ENCODE measurements at places on chromosomes 2 and 18.

DNA sequence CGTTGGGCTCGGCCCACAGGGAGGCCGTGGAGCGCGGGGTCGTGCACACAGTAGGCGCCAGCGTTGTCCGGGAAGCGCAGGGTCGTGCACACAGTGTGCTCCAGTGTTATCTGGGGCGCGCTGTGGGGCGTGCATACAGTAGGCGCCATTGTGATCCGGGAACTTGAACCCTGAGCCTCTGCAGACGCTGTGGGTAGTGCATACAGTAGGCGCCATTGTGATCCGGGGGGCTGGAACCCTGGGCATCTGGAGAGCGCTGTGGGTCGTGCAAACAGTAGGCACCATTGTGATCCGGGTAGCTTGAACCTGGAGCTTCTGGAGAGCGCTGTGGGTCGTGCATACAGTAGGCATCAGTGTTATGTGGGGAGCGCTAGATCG is 793 bp downstream of the ZNF236 start:
- no peak for DNase-seq

- DNase-seq = no peak
Measured at GRCh38 chr2:235716875-235717496, 223.1 kb downstream of the AGAP1 start.

DNA sequence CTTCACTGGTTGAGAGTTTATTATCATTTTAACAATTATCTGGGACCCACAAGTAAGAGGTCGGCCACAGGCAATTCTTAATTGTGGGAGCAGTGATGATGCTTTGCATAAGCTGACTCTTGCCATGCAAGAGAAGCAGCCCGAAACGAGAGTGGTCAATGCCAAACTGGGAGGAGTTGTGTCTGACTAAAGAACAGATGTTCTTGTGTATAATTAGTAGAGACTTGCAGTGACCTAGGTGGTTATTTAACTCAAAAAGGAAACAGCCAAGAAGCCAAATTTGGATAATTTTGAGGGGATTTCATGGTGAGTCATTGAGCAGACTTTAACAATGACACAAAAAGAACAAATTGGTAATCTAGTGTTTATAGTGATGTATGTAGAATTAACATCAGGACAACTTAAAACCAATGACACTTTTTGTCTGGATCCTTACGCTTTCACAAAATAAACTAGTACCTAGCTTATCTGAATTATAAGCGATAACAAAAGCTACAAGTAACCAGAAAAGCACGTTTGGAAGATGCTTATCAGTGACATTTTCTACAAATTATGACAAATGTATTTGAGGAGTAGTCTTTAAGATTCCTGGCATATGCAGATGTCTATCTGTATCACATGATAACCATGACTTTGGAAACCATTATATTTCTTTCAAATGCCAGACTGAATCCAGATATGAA is 184.7 kb upstream of the DLGAP1 start:
- no peak for DNase-seq

DNA sequence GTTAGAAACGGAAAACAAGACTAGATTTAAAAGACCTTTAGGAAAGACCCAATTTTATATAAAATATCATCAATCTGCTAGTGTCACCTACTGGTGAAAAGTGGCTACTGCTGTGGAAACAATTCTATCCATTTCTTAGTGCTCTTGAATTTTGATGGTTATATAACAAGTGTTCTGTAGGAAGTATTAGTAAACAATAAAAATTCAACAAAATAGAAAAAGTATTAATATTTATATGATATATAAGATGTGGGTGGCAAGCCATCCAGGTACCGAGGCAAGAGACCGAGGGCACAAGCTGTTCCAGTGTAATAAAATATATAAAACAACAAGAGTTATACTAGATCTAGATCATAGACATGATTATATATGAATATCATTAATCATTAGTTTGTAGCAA is 6.2 kb upstream of the TMEM87B start:
- peak; percentile 66 for DNase-seq

GRCh38 chr18:23194155-23194996 is 59.1 kb downstream of the CABLES1 start:
- peak; percentile 78 for DNase-seq

GRCh38 chr18:10726198-10727068 is 200.6 kb downstream of the NAPG start:
- DNase-seq = no peak

GRCh38 chr2:28160986-28161425 is 231.7 kb upstream of the FOSL2 start:
- DNase-seq = peak; percentile 77

DNA sequence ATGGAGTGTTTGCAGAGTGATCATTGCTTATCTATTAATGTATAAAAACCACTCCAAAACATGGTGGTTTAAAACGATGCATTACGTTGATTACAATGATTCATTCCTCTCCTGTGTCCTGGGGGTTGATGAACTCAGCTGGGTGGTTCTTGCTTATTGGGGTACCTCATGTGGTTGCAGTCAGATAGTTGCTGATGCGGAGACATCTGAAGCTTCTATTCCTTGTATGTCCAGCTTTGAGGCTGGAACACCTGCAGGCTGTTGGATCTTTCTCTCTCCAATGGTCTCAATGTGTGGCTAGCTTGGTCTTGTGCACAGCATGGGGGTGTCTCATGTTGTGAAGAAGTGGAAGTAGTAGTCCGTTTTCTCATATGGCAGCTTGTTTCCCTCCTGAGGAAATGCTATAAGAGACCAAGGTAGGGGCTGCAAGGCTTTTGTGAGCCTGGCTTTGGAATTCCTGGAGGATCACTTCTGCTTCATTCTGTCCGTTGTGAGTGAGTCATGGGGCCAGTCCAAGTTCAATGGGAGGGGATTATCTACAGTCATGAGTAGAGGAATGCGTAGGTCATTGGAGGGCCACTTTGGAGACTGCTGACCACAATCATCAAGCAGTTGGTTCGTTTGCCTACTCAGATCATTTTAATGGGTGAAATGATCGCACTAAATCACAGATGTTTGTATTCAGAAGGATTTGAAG is 601.0 kb downstream of the SLC4A3 start:
- peak; percentile 97 for DNase-seq

DNA sequence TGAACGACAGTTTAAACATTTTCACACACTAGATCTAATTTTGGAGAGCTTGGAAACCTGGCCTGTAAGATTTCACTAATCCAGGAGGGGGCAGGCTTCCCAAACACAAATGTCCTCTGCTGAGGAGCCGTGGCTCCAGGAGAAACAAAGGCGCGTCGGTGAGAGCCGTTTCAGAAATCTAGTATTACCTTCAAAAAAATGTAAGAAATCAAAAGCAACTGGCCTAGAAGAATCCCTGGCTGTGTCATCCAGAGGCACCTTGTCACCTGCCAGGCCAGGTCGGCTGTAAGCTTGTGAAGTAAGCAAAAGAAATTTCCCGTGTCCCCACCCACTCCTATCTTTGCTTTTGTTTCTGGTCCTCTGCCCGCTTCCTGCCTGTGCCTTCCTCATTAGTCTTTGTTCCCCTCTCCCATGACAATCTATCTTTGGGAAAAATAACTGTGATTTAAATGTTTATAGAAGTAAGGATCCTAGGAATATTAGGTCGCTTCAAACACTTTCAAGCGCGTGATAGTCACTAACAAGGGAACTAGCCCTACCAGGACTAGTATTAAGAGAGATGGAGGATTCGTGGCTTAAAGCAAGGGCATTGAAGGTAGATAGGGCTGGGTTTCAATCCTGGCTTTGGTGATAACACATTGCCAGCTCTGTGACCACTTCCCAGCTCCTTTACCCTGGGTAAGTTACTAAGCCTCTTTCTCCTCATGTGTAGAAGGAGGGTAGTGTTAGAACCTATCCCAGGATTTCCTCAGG is 99.5 kb upstream of the STK39 start:
- peak; percentile 85 for DNase-seq

GRCh38 chr18:3832025-3832638 is 382.2 kb downstream of the TGIF1 start:
- no peak for DNase-seq

DNA sequence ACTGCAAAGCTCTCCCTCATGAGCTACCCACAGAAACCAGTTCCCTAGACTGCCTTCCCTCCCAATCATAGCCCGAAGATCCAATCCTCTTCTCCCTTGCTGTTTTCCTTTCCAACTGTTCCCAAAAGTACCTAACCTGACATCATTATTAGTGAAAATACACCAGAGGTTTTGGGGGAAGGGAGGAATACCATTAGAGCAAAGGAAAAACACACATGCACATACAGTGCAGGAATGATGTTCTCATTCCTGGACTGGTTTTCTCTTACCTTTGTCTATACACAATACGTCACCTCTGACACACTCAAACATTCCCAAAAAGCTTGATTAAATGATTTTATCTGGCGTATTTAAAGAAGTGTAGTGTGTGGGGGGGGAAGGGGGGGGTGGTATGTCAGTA is 46.2 kb downstream of the IKZF2 start:
- no peak for DNase-seq

GRCh38 chr2:191217580-191217979 is 27.6 kb upstream of the MYO1B start:
- DNase-seq = peak; percentile 82

DNA sequence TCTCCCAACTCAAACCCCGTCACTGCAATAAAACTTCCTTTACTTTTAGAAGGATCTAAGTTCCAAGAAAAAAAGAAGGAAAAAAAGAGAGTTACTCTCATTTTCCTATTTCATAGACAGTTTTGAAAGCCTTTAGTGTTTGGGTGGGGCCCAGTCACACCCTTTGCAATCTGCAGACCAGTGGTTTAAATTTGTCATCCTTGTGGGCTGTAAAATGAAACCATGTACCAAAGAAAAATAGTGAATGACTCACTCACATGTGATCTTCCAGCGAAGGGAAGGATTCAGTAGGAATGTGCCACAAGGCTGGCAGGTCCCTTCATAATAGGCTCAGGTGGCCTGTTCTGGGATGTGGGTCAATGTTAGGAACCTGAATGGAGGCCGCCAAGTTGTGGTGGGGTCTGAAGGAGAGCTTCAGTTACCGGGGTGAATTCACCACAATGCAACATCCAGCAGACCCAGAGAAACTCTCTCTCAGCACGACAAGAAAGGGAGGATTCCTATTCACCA is 28.3 kb downstream of the ANXA4 start:
- peak; percentile 94 for DNase-seq

DNA sequence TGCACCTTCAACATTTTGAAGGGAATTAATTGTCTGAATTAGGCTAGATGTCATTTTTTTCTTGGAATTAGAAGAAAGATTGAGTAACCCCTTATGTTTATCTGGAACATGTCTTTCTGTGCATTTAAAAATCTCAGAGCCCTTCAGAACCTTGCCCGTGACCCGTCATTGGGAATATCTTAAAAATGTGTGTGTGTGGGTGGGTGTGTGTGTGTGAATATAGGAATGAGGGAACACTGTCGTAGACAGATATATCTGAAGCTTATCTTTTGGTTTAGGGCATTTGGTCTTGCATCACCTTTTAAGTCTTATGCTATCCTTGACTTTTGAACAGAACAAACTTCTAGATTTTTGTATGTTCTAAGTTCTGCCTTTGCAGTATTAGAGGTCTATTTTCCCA is 13.5 kb upstream of the IL1RL1 start:
- no peak for DNase-seq

- no peak for DNase-seq
Measured at GRCh38 chr2:63484901-63485300, 103.4 kb downstream of the WDPCP start.

DNA sequence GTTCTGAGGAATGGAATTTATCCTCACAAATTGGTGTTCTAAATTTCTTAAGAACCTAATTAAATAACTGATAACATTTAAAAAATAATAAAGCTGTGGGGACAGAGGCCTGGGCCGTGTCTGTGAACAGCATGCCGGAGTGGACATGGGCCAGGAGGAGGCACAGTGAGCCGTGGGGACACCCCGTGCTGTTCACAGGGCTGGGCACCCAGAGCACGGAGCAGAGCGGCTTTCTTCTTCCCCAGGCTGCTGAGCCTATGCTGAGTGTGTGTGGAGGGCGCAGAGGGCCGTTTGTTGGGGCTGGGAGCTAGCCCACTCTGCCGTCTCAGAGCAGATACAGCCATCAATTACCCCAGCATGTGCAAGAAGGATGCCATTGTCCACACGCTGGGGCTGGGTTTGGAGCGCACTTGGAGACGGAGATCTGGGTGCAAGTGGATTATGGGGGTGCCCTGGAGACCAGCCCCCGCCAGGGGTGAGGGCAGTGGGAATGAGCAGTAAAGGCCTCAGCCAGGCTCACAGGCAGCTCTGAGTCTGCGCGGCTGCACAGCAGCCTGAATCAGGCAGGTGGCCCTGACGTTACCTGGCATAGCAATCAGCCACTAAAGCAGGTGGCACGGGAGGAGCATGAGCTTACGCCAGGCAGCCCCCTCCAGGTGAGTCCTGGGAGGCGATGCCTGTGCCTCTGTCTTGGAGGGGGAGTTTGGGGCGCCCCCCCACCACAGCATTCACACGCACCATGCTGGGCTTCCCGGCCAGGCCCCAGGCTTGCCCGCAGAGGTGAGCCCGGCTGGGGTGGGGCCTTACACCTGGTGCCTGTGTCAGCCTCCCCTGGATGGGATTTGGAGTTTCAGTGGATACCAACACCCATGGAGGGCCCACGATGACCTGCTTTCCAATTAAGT is 52.1 kb upstream of the SLC66A3 start:
- no peak for DNase-seq

- no peak for DNase-seq
Measured at GRCh38 chr2:207670887-207671286, 40.6 kb upstream of the CCNYL1 start.

GRCh38 chr2:15170070-15170775 is 390.9 kb downstream of the NBAS start:
- DNase-seq = peak; percentile 58

DNA sequence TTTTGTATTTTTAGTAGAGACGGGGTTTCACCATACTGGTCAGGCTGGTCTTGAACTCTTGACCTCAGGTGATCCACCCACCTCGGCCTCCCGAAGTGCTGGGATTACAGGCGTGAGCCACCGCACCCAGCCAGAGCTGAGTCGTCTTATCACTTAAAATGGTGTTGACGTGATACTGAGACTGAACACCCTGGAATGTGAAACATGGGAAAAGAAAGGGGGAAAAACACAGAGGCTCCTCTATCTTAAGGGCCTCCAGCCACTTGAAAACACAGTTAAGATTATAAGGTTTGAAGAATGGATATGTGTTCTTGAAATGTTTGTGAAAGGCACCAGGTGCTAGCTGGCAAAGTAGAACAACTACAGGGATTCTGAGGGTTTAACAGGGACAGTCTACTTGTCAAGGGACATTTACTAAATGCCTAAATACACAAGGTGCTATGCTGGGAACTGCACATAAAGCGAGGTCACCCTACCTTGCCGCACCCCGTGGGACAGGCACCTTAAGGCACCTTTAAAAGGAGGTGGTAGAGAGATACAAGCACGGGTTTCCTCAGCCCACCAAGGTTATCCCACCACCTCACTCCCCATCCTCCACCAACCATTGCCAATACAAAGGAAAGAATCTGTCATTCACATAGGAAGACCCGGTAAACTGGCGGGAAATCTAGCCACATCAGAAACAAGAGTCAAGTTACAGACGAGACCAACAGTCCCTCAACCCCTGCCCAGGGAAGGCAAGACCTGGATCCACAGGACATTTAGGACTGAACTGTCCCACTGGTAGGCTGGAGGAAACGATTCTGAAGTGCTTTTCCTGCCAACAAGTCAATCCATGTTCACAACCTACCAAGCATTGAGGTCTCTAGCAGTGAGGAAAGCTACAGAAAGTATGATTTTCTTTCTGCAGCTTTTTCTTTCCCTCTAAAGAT is 43.4 kb downstream of the STK39 start:
- no peak for DNase-seq
